ENCODE measurements at places on chromosomes 7 and 10.

DNA sequence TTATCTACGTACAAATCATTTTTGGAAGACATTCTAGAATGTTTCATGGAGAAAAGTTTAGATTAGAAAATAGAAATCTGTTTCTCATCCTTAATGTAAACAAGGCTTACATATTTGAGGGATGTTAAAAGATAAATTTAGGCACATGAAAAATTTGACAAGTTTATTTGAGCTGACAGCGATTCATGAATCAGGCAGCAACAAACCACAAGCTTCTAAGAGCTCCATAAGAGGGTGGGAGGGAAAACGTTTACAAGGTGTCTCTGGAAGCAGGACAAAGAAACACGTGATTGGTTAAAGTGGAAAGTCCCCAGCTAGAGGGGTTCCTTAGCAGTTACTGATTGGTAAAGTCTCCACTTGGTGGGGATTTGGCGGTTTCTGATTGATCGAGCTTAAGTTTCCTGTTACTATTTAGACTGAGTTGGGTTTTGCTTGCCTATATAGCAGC is 228.9 kb upstream of the PITRM1 start:
- DNase-seq: no peak

DNA sequence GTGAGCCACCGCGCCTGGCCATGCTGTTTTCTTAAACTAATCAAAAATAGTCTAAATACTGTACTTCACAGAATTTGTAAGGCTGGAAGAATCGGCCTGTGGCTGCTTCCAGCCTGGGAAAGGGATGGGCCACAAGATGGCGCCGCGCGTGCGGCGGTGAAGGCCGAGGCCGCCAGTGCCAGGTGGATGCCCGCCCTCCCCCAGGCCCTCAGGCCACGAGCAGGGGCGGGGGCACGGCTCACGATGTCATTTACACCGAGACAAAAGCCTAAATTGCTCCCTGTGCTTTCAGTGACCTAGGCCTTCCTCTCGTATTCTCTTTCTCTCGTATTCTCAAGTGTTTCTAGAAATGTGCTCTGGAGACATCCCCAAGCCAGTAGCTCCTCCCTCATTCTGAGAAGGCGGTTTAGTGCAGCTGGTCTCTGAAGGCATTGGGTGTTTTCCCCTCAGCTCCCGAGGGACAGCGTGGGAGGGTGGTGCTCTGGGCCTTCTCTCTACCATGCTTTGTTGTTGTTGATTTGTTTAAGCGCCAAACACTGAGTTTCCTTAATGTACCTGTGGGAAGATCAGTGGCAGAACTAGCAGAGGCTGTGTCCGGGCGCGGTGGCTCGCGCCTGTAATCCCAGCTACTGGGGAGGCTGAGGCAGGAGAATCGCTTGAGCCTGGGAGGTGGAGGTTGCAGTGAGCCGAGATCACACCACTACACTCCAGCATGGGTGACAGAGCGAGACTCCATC is 68.4 kb downstream of the CDC123 start:
- peak; percentile 71 for DNase-seq

GRCh38 chr7:84364708-84365107 is 170.1 kb upstream of the SEMA3A start:
- DNase-seq: no peak

- no peak for DNase-seq
Observed at GRCh38 chr10:93604146-93604545, 3.1 kb upstream of the RBP4 start.

DNA sequence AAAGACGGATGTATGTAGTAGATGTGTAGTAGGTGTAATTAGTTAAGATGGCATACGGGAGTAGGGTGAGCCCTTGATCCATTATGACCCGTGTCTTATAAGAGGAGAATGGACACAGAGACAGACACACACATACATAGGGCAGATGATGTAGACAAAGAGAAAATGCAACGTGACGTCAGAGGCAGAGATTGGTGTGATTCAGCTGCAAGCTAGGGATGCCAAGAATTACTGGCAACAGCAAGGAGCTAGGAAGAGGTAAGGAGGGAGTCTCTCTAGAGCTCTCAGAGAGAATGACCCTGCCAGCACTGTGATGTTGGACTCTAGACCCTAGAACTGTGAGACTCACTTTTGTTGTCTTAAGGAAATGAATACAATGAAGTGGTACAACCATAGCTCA is 247.0 kb upstream of the HABP2 start:
- DNase-seq: no peak

DNA sequence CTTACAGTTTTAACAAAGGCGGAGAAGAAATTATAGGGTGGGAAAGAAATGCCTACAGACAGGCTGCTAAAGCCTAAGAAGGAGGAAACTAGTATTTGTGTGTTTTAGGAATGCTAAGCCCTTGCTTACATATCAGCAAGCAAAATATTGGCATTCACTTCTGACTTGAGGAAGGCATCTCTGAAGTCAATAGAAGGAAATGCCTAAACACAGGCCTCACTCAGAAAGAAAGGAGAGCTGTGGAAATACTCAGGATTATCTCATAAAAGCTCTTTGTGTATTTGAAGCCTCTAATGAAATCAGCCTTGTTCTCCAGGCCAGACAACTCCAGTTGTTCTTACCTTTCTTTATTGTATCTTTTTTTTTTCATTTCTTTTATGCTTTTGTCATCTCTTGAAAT is 158.0 kb downstream of the AUTS2 start:
- no peak for DNase-seq

- no peak for DNase-seq
Observed at GRCh38 chr7:68166525-68166924, 1169.9 kb downstream of the TYW1 start.

DNA sequence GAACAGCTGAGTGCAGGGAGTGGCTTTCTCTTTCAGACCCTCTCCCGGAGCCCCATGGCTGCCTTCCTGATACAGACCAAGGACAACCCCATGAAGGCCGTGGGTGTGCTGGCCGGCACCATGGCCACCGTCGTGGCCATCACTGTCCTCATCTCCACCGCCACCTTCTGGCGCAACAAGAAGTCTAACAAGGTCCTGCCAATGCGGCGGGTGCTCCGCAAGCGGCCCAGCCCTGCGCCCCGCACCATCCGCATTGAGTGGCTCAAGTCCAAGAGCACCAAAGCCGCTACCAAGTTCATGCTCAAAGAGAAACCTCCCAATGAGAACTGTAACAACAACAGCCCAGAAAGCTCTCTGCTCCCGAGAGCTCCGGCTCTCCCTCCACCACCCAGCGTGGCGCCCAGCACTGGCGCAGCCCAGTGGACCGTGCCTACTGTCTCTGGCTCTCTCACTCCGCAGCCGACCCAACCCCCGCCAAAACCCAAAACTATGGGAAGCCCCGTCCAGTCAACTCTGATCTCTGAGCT is 11.2 kb downstream of the LRIT2 start:
- no peak for DNase-seq

DNA sequence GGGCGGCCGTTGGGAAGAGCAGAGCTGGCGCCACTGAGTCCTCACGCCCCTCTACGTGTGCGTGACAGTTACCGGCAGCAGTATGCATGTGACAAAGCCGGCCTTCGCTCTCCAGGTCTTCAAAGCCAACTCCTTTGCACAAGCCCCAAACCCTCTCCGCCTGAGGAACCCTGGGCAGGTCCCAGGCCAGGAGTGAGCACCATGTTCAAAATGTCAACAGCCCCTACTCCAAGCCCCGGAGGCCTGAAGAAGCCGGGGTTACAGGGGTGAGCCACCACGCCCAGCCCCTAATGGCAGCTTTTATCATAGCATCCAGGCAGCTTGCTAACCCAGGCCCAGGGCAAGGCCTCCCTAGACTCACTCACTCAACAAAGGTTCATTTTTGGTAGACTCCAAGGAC is 70.8 kb downstream of the OAT start:
- DNase-seq: no peak

DNA sequence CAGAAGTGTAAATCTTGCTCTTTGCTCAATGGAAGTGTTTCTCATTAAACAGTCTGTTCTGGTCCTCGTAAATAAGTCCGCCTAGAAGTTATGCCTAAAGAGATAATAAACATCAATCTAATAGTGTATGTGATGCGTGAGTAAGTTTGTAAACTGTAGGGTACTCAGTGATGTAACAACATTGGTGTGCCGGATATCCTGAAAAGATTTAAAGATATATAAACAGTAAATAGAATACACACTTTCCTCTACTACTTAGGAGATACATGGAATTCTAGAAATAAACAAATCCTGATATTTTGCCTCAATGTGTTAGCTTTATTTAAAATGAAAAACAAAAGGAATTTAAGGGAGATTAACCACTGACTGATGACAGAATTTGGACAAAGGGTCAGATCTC is 123.5 kb downstream of the AHR start:
- DNase-seq: no peak

GRCh38 chr7:44101966-44102845 is 1.9 kb upstream of the AEBP1 start:
- no peak for DNase-seq

DNA sequence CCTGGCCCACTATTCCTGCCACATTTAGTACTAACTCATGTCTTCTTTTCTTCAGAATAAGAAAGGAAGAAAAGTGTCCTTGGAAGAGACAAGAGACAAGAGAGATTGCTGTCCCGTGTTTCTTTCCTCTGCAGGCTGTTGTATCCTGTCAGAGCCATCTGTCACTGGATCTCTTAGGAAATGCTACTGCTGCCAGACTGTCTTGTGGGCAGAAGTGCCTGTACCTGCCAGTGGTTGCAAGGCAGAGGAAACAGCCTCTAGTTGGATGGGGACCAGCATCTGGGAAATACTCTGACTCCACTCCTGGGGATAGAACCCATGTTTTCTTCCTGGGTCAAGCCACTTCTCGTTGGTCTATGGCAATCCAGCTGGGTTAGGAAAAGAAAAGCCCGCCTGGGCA is 16.7 kb upstream of the MAP3K8 start:
- no peak for DNase-seq

DNA sequence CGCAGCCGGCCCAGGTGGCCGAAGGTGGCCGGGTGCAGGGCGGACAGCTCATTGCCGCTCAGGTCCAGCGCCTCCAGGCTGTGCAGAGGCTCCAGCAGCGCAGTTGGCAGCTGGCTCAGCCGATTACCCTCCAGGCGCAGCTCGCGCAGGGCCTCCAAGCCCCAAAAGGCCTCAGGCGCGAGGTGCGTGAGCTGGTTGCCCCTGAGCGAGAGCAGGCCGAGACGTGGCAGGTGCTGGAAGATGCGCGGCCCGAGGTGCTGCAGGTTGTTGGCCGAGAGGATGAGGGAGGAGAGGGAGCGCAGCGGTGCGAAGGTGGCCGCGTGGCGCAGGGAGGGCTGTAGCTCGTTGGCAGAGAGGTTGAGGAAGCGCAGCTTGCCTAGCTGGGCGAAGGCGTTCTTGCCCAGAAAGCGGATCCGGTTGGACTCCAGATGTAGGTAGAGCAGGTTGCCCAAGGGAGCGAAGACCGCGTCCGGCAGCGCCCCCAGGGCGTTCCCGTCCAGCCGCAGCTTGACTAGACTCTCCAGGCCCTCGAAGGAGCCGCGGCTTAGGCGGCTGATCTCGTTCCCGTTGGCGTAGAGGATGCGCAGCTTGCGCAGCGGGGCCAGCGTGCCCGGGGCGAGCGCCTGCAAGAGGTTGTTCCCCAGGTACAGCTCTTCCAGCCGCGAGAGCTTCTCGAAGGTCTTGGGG is 923 bp downstream of the TRIL start:
- DNase-seq: no peak

- no peak for DNase-seq
Observed at GRCh38 chr7:38756521-38756920, 125.3 kb upstream of the AMPH start.

DNA sequence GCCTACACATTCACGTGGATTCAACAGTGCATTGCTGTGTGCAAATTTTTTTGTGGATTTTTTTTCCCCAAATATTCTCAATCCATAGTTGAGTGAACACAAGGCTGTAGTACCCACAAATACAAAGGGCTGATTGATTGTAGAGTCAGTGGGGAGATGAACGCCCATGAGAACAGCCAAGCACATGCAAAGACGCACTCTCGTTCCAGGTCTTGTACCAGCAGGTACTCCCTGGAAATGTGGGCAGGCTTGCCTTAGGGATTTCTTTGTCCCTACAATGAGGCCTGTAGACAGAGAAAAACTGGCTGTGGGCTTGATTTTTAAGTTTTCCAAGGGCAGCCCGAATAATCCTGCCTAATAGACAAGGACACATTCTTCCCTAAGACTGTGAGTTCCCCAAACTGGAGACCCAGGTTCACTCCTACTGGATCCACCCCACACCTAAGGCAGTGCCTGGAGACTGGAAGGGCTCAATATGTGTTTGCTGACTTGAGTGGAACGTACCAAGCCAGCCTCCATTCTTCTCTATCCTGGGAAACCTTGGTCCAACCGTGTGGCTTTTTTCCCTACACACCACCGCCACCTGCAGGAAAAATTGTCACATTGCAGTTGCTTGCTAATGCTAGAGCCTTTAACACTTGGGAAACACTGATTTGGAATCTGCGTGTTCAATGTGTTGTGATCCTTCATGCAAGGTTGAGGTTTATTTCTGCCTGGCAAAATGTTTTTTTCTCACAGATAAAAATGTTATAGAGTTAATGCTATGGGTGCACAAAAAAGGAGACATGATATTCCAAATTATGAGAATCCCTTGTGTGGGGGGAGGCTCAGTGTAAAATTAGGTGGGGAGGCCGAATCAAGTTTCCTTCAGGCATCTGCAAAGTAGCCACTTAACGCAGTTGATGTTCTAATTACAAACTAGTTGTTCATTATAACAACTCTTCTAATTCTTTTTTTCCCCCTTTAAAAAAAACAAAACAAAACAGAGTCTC is 49.3 kb downstream of the PPP1R17 start:
- peak; percentile 20 for DNase-seq

GRCh38 chr10:119235356-119235755 is 28.0 kb downstream of the GRK5 start:
- no peak for DNase-seq

- no peak for DNase-seq
Observed at GRCh38 chr7:2843711-2844152, 376 bp downstream of the GNA12 start.

GRCh38 chr10:110225441-110225755 is 18.0 kb downstream of the MXI1 start:
- no peak for DNase-seq

DNA sequence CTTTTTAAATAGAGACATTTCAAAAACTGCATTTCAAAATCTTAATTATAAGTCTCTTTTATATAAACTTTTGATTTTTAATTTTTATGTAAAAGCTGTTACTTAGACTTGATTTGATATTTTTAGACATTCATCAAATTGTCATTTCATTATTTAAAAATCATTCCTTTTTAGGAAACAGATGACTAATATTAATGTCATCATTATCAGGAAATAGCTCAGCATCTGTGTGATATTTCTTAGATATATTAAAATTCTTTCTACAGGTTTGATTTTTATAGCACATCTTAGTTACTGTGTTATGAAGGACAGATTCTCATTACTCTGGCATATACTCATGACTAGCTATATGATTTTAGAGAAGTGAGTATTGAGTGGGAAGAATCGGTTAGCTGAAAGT is 17.2 kb downstream of the RUNDC3B start:
- DNase-seq: no peak

- no peak for DNase-seq
Observed at GRCh38 chr10:26914898-26915297, 54.1 kb upstream of the ABI1 start.

DNA sequence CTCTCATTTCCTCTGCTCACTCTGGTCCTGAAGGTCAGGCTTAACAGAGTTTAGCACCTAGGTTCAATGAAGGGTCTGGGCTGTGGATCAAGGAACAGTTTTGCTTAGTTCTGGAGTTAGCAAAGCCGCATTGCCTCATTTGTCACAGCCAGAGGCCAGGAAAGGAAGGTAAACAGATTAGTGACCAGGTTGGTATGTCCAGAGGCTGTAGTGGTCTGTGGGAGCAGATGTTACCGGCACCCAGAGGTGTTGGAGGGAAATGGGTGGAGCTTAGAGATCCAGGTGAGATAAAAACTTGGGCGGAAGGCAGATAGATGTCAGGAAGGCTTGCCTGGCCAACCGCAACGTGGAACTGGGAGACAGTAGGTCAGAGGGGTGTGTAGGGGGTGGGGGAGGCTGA is 36.6 kb upstream of the ZMIZ2 start:
- DNase-seq: no peak

GRCh38 chr10:77403761-77404160 is 233.8 kb downstream of the KCNMA1 start:
- no peak for DNase-seq
